HCEC 1CT (cell line): ENCODE measurements at places on chromosomes 13 and 19.

DNA sequence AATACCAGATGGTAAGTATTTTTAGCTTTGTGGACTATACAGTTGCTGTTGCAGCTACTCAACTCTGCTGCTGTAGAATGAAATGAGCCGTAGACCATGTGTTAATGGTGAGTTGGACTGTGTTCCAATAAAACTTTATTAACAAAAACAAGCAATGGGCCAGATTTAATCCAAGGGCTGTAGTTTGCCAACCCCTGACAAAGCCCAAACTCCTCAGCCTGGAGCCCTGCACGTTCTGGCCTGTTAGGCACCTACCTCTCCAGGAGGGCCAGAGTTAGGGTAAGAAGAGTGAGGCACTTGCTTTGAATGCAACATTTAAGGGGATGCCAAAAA, 36.7 kb upstream of the CD33 start:
- no peak for DNase-seq

DNA sequence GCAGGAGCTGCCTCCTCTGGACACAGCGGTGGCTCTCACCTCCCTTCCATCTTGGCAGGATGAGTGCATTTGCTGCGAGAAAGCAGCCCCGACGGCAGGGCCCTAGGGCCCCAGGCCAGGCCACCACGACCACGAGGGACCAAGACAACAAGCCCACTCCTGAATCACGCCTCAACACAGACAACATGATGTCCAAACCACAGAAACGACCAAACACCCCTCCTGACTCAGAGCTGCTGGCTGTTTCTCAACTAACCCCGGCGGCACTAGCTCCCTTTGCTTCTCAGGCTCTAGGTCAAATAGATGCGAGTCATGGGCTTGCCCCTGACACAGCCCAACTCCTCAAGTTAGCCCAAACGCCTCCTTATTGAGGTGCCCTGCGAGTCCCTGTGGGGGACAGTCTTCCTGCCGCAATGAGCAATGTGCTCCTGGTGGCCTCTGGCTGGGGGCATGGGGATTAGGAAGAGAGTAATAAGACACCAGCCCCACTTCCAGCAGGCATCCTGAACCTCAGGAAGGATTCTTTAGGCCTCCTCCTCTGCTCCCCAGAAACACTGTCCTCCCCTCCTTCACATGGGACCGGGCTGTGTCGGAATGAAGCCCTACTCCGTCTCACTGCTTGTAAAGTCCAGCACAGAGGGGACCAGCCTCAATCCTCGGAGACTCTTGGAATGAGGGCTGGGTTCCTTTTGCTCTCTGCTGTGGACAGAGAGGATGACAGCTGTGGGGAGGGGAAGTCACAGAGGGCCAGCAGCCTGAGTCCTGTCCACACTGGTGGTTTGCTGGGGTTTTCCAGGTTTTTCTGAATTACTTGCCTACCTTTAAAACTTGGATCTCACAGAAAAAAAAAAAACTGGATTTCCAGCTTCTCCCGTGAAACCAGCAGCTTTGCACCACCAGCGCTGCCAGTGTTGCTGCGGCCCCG, 6.9 kb upstream of the ATF5 start:
- DNase-seq, result peak; percentile 73

DNA sequence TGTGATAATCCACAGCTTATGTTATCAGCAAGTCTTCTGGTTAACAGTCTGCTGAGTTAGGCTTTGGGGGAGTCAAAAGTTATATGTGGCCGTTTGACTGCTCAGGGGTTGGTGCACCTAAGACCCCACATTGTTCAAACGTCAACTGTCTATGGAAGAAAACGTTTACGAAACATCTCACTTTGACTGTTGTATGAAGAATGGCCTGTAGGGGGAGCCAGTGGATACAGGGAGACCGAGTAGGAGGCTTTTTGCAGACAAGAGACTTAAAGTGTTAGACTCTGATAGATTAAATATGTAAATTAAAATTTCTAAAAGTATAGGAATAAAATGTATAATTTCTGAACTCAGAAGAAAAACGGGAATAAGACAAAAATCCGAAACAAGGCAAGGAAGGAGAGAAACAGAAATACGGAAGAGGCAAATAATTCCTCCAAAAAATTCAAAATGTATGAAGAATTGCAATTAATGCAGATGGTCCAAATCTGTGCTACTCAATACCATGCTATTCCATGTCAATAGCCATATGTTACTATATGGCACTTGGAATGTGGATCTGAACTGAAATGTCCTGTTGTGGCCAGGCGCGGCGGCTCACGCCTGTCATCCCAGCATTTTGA, 37.8 kb downstream of the TNFSF14 start:
- peak; percentile 54 for DNase-seq

- peak; percentile 81 for DNase-seq
Measured at GRCh38 chr19:45927565-45928261, 13.1 kb upstream of the NANOS2 start.

- DNase-seq, result no peak
Measured at GRCh38 chr13:20126541-20127261, 34.2 kb downstream of the GJA3 start.
